ENCODE measurements at places on chromosomes 3 and 15. TPM values are rescaled to one million over a fixed set of nuclear protein-coding genes. Genes with fewer than 3 reads are reported as not detected.

DNA sequence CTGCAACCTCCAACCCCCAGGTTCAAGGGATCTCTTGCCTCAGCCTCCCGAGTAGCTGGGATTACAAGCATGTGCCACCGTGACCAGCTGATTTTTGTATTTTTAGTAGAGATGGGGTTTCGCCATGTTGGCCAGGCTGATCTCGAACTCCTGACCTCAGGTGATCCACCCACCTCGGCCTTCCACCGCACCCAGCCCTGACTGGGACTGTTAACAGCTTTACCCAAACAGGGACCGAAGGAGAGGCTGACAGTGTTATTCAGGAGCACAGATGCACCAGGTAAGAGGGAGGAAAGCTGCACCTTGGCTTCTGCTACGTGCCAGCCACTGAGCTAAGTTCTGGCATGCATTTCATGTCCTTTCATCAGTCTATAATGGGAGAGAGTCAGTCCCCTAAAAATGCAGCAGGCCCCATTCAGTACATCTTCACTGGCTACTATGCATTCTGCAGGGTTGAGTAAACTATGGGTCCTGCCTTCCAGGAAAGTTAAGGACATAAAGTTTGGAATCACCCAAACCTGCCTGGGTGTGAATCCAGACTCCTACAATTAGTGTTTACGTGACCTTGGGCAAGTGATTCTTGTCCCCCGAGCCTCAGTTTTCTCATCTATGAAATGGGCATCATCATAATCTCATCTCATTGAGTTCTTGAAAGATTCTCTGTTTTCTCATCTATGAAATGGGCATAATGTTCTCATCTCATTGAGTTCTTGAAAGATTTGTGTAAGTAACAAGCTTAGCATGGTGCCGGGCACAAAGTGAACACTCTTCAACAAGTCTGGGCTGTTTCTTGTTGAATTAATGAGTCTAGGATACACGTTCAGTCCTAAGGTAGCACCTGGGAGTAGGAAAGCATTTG is 82.2 kb downstream of the CPN2 start:
- DNase-seq = no peak

DNA sequence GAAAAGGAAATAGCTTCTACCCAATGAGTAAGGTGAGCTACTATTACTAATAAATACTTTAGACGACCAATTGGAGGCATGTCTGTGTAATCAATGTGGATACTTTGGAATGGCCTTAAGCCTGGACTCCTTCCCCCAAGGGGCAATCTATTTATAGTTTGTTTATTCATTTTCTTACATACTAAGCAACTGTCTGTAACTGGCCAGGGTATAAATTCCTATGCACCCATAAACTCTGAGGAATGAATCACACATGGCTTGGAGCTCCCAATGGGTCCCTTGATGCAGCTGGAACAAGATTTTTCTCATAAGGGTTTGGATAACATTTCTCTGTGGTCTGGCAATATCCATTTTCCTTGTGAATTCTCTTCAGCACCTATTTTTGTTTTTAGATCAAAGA is 506.8 kb downstream of the EDEM1 start:
- peak; percentile 66 for DNase-seq

- DNase-seq = peak; percentile 49
These were observed 373.7 kb upstream of the NECTIN3 start for GRCh38 chr3:110697961-110698360.

DNA sequence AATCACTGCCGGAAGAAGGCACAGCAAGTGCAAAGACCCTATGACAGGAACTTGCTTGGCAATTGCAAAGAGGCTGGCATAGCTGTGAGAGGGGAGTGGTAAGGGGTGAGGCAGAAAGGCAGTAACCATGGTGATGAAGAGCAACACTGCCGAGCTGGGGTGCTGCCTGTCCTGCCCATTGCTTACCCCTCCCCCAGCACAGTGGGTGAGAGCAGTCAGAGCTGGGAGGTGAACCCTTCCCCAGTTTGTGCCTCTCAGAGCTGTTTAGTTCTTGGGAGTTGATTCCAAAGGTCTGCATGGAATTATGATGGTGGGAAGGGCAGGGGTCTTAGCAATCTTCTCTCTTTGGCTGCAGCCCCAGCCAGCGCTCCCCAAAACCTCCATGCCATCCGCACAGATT is 8.8 kb downstream of the TYRO3 start:
- no peak for DNase-seq

CHRM5 gene
- 0.05 TPM for total RNA-seq

GOLGA6L7 gene
- total RNA-seq = not detected

Data from renal cortical epithelial cell (primary cell).